NCI-H345 (cell line): ENCODE measurements at places on chromosomes 12 and 14.

GRCh38 chr12:121038861-121039668 is at the start of gene OASL:
Gene OASL (minus strand): TSS chr12:121039246. CDS start chr12:121038971, 275 bp downstream.
- DNase-seq = no peak

GRCh38 chr12:57430112-57430930 is 522 bp downstream of the R3HDM2 start:
- no peak for DNase-seq

DNA sequence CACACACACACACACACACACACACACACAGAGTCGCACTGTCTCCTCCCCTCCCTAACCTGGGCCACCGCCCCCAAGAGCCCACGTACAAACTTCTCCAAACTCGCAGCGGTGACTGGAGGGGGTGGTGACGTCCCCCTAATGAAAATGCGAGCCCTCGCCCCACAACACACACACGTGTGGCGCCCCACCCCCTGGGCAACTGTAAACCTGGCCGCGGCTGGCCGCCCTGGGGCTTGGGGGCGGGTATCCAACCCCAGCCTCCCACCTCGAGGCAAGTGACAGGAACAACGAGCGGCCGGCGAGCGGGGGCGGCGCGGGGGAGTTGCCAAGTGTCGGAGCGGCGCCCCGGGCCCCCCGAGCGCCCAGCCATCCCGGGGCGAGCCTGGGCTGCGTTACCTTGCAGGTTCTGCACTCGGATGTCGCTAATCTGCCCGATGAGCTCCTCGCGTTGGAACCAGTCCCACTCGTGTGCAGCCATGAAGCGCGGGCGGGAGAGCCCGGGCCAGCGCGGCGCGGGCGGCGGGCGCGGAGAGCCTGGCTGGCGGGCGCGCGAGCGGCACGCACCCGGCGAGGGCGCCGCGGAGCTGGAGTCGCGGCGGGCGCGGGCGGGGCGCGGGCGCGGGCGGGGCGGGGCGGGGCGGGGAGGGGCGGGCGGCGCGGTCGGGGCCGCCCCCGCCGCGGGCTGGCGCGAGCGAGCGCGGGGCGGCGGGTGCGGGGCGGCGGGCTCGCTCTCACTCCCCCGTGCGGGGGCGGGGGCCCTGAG is at the start of gene CLMN:
Gene CLMN (minus strand): TSS at position 597 of the 766 bp plus-strand sequence. CDS start 116 bp downstream, at position 481.
- peak; percentile 44 for DNase-seq

DNA sequence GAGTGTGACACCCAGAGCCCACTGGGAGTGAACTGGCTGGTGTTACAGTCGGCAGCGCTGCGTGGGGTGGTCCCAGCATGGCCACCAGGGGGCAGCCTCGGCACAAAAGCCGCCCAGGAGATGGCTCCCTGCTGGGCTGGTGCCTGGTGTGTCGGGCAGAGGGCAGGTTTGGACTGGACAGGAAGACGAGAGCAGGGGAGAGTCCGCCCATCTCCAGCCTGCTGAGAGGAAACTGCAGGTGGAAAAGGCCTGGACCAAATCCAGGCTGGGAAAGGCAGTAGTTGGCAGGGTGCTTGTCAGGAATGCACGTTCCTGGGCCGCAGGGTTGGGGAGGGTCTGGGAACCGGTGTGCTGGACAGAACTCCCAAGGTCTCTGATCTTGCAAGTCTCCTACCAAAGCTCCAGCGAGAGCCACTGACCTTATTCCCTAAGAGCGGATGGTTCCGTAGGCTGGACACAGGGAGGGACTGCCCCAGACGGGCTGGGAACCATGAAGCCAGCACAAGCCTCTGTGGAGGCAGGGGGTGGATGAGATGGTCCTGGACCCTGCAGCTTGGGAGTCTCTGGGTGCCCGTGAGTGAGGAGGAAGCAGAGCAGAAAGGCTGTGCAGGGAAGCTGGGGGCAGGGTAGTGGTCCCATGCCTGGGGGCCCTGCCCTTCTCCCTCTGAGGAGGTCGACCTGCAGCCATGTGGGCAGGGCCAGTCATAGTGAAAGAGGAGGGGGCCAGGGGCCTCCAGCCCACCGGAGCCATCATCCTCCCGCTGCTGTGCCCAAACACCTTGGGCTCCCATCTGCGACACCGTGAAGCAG is 1.8 kb downstream of the AHNAK2 start:
- DNase-seq = peak; percentile 71

DNA sequence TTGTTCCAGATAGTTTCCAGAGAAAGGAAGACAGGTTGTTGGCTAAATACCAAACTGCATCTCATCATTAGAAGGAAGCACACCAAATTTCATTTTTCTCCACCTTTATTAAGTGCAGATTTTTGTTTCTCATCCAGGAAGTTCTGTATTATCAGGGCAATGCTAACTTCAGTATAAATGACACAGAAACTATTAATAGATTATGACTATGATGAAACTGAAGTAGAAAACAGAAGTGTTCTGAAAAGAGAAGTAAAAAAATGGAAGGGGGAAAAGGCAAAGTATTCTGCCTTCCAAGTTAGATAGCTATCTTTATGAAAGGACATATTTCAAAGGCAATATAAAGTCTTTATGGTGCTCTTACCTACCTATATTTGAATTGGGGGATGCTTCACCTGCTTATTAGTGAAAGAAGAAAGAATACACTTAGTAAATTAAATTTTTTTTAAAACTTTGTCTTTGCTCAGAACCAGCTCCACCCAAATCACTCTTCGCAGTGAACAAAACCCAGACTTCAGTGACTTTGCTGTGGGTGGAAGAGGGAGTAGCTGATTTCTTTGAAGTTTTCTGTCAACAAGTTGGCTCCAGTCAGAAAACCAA is 223.9 kb downstream of the PTPRO start:
- no peak for DNase-seq

- no peak for DNase-seq
Observed at GRCh38 chr12:47560415-47560814, 145.4 kb downstream of the RPAP3 start.

DNA sequence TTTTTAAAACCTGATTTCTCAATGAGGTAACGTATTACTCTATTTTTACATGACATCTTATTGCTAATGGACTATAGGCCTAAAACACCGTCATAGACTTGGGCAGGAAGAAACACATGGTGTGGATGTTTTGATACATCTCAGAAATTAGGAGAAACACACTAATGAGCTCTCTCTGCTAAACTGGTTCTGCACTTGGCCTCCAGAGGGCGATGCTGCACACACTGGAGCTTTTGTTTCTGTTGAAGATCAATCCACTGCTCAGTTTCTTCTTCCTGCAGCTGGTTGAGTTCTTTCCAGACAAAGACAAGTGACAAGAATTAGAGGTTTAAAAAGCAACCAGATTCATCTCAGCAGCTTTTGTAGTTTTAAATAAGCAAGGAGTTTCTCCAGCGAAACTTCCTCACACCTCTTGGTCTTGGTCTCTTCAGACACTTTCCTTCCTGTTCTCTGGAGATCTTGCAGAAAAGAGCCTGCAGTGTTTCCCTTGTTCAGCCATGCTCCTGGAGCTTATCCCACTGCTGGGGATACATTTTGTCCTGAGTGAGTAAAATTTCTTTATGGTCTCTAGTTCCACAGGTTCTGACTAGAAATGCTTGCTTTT is 178.5 kb upstream of the OR4E1 start:
- DNase-seq = no peak

DNA sequence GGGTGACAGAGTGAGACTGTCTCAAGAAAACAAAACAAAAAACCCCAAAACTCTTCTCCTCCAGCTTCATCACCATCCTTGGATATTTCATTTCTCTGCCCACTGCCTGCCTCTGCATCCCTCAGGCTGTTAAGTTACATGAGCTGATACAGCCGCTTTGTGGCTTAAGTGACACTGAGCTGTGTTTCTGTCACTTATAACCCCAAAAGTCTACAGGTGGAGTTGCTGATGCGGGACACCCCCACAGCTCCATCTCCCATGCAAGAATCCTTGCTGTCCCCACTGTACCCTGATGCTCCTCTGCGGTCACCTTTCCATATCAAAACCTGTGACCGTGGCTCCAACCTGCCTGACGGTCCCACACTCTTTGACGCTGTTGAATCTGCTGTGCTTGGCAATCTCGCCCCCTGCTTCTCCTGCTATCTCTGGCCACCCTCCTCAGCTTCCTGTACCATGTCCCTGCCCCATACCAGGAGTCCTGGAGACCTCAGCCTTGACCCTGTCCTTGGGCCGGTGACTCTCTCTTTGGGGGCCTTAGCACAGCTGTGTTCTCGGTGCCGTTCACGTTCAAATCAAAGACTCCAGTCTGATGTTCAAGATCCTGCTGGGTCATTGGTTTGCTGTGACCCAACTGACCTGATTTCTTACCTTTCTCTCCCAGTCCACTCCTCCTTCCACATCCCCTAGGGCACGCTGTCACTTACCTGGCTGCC is 20.3 kb downstream of the HVCN1 start:
- DNase-seq = no peak

- DNase-seq = no peak
Observed at GRCh38 chr12:60148109-60148508, 552.3 kb downstream of the SLC16A7 start.

- DNase-seq = no peak
Observed at GRCh38 chr14:33467971-33468370, 482.9 kb downstream of the EGLN3 start.

DNA sequence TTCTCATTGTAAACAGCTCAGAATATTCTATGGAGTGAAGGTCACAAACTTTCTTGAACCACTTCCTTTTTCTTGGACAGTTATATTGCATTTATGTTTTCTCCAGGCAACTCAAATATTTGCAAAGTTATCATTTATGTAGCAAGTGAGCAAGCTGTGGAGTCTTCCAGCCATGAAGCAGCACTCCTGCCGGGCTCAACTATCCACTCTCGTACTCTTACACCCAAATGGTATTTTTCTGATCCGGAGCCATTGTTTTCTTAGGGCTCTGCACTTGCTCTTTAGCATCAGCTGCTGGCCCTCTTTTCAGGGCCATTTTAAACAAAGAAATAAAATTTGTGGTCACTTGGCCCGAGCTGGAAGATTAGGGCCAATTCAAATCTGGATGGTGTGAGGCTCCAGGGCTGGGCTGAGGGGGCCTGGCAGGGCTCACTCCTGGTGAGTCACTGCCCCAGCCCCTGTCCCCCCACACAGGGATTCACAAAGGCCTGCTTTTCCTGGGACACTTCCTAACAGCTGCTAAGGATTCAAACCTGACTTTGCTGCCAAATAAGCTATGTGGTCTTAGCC is 19.7 kb downstream of the SYNE3 start:
- DNase-seq = no peak

GRCh38 chr12:3753544-3754284 is 805 bp upstream of the CRACR2A start:
- no peak for DNase-seq
